ENCODE measurements at places on chromosomes 11 and 22.

DNA sequence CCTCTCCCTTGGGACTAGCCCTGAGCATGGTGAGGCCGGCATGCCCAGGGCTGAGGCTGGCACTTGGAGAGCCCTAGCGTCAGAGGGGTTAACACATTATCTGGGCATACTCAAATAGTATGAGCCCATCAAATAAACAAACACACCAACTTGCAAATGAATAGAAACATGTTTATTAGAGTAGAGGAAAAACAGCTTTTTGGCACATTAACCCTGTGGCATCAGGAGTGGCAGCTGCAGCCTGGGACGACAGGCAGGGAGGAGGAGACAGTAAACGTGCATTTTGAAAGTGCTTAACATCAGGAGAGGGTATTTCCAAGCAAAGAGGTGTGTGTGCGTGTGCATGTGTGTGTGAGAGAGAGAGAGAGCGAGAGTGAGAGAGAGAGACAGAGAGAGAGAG is 684.9 kb downstream of the NTM start:
- no peak for DNase-seq

GRCh38 chr11:129740125-129740719 is 75.4 kb upstream of the TMEM45B start:
- no peak for DNase-seq

- no peak for DNase-seq
Observed at GRCh38 chr22:25023879-25024278, 71.4 kb downstream of the KIAA1671 start.

DNA sequence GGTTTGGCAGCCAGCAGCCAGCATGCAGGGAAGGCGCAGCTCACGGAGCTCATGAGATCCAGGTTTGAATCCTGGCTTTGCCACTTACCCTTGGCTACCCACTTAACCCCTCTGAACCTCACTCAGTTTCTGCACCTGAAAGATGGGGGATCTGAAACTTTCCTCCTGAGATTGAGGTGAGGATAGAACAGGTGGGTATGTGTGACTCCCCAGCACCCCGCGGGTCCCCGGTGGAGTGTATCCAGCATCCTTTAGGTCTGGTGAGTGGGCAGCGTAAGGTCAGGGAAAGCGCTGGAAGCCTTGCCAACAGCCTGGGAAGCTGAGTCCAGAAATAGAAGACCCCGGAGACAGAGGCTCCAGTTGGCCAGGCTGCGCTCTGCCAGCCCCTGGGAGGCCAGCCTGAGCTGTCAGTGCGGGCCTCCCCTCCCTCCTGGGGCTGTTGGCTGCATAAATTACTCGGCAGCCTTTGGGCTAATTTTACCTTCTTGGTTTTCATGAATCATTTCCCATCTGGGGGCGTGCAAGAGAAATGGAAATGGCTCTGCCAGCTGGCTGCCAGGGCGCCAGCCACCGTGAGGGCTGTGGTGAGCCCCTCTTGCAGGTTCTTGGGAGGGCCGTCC is 17.6 kb downstream of the PRDM11 start:
- DNase-seq: no peak

DNA sequence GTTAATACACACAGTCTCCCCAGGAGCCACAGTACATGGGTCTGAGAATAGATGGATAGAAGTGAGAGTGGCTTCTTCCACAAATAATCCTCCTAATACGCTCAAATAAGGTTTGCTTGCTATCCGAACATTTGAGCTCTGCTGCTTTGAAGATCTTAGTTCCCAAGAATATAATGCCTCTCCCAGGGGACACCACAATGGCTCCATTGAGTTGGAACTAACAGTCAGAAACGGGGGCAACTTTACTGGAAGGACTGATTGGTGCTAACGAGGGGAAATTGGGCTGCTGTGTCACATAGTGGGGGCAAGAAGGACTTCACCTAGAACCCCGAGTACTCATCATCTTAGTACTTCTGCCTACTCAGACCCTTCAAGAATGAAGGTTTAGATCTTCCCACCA is 66.2 kb downstream of the IGLL5 start:
- DNase-seq: no peak

GRCh38 chr22:42080287-42080686 is 787 bp downstream of the SMDT1 start:
- no peak for DNase-seq
